Anterior cingulate cortex (tissue), 58 donors: ENCODE measurements at places on chromosomes 6 and 20.

GRCh38 chr6:130412556-130413290 is 46.9 kb downstream of the TMEM200A start:
- no peak for DNase-seq

DNA sequence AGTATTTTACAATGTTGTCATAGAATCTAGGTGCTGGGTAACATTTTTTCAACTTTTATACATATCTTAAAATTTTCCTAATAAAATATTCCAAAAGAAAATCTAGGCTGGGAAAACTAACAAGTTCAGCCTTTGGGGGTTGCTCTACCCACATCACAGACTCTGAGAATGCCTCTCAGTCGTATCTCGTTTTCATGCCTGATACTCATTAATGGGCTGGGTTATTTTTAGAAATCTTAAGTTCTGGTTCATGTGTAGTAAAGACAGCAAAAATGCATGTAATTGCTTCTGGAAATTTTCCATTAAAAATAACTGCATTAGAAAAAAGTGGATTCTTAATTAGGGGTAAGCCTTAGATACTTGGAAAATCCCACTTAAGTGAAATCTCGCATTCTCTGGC is 149.3 kb downstream of the SLC24A3 start:
- no peak for DNase-seq

DNA sequence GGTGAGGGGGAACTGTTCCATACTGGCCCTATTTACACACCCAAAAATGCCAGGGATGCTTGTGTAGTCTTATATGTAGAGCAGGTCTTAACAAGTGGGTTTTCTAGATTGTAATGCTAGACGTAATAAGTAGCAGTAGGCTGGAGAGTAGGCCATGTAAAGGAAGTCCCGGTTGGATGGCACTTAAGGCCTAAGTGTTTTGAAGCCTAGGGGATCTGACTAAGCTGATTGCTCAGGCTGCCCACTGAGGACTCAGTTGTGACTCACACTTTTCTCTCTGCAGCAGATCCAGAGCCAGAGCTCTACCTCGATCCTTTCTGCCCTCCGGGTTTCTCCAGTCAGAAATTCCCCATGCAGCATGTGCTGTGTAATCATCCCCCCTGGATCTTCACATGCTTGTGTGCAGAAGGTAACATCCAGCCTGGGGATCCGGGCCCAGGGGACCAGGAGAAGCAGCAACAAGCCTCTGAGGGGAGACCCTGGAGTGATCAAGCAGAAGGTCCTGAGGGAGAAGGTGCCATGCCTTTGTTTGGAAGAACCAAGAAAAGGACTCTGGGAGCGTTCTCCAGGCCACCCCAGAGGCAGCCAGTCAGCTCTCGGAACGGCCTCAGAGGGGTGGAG is 26.6 kb downstream of the ZNF133 start:
- no peak for DNase-seq

DNA sequence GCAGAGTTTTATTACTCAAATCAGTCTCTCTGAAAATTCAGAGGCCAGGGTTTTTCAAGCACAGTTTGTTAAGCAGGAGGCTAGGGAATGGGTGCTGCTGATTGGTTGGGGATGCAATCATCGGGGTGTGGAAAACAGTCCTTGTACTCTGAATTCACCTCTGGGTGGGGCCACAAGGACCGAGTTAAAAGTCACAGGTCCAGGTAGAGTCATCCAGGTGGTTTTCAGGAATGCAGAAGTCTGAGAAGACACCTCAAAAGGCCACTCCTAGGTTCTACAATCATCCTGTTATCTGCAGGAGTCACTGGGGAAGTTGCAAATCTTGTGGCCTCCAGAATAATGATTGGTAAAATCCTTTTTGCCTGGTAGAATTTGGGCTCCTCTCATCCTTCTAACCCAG is 371.2 kb upstream of the SULF2 start:
- no peak for DNase-seq

DNA sequence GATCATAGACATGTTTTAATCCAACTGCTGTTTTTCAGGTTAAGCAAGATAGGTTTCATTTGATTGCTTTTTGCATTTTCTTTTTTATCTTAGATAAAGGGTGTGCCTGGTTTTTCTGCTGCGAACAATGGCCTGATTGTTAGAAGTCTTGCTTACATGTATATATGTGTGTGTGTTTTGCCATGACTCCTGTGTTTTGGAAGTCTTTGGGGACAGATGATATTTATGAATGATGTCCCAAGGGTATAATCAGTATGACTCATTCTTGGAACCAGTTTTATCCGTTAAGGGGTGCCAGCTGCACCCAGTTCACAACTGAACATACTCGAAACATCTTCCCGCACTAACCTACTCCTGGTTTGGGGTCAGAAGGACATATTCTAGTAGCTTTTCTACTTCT is 230.1 kb upstream of the SUPT3H start:
- DNase-seq: no peak

- DNase-seq: no peak
Measured at GRCh38 chr6:131951576-131952230, 531 bp upstream of the CCN2 start.

DNA sequence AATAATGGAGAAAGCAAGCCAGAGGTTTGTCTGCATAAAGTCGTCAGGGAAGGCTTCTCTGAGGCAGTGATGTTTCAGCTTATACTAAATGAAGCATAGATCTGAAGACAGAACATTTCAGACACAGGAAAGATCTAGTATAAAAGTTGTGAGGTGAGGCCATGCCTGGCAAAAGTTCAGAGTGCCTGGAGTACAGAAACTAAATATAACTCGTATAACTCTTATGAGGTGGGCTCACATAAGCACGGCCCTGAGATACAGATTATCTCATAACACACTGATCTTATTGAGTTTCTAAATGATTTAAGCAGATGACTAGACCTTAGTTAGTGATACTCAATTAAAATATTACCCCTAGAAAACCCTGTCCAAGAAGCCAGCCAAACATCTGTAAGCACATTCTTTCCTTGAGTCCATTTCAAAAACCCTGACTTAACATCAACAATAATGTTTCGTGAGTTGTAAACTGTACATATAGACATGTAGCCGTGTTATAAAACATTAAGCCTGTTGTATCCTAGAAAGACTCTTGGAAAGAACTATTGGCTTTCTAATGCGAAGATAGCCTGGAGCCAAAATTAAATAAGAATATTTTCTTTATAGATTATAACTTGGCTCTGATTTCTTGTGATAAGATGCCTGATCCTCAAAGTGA is 667.6 kb downstream of the TENT5A start:
- no peak for DNase-seq
